ENCODE measurements at places on chromosomes 13 and 19.

DNA sequence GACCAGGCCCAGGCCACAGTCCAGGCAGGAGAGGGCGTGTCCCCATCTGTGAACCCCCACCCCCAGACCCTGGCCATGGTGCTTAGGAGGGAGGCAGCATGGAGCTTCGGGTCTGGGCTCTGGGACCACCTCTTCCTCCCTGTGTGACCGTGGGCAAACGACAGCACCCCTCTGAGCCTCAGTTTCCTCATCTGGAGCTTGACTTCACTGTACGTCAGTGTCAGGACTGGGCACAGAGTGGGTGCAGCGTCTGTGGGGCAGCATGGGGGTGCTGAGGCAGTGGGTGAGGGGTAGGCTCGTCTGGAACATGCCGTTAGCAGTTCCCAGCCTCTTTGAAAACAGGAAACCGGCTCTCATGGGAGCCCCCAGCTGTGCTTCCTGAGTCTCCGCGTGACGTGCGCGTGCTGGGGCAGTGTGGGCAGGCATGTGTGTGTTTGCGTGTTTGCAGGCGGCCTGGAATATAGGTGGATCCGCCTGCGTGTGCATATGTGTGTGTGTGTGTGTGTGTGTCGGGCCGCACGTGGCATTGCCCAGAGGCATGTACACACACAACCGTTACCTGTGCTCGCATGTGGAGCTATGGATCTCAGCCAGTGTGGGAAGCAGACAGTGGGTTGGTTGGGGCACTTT is 15.8 kb downstream of the ARRDC2 start:
- DNase-seq = peak; percentile 77

DNA sequence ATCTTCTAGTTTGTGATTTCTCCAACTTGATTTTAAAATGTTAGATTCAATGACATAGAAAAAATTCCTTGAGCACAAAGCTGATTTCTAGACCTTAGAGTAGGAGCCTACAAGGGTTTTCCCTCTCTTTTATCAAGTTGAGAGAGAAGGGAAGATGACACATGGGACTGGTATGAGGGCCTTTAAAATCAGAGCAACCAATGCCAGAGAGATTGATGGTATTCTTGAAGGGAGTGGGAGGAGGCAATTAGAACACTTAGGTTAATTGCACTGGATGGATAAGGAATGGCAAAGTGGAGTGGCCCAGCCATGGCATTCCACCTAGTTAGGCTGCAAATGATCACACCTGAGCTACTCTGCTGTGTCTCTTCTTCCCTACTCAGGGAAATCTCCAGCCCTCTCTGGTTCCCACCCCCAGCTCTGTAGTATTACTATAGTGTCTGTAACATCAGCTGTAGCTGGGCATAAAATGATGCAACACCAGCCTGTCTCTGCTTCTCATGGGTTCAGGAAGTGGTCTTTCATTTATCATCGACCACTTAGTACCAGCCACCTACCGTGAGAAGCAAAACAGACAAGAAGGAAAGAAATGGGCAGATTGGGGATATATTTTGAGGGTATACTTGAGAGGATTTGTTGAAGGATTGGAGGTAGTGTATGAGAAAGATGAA is 333.6 kb downstream of the DLEU7 start:
- no peak for DNase-seq

DNA sequence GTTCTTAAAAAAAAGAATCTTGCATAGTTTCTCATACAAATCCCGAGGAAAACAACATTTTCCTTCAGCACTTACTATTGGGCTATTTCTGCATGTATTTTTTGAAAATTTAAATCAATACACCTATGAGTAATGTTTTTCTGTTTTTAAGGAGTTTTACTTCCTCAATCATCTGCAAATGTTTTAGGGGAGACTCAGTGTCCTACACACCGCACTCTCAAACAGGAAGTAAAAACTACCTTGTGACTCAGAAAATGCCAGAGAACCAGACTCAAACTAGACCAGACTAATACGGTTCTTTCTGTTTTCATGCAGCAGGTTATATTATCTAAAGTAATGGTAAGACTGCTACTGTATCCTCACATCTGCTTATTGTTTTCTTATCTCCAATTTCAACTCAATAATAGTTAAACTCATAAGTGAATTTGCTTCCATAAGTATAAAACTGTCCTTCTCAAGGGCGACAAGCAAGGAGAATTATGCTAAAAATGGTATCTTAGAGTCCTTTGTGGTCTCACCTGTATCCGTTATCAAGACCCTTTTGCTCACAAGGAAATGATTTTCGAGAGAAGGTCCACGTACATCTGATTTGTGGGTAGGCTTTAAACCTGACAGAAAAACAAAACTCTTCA is 52.5 kb downstream of the FLT3 start:
- DNase-seq = peak; percentile 14

GRCh38 chr13:21748166-21748565 is 77.3 kb downstream of the FGF9 start:
- no peak for DNase-seq

DNA sequence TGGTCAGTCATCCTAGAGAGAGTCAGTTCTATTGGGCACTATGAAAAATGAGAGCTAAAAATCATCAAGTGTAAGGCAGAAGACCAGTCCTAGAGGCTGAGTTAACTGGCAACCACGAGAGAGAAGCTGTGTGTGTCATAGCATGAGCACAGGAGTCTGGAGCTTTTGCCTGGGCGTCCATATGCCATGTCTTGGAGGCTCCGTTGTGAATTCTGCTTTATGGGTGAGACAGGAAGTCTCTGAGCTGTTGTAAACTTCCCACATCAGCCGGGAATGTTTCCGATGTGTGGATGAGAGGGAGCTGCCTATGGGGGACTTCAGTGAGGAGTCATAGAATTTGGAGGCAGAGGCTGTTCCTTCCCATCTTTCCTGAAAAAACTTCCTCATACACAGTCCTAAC is 120.0 kb downstream of the ITGBL1 start:
- no peak for DNase-seq

Data from CD4-positive, alpha-beta T cell treated with Interleukin-21 for 1 hour (primary cell).